Naive thymus-derived CD4-positive, alpha-beta T cell (primary cell): ENCODE measurements at places on chromosomes 4 and X.
A peak's percentile ranks its signal among the peaks of the same experiment; 100 is the strongest.

DNA sequence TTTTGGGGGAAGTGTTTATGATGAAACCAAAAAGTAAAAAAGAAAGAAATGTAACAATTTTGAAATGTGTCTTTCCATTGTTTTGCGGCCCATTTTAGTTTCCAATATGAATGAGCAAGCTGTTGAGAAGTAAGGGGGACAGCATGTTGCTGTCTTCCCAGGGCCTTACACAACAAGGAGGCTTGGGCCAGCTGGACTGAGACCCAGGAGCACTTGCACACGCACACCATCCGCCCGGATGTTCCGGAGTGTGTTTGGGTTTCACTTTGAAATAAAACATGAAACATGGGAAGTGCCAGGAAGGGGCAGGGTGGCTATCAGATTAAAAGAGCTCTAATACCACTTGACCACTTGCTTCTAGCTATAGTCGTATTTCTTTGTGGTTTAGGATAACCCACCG, 144.4 kb downstream of the NHS start:
- DNase-seq: no peak

DNA sequence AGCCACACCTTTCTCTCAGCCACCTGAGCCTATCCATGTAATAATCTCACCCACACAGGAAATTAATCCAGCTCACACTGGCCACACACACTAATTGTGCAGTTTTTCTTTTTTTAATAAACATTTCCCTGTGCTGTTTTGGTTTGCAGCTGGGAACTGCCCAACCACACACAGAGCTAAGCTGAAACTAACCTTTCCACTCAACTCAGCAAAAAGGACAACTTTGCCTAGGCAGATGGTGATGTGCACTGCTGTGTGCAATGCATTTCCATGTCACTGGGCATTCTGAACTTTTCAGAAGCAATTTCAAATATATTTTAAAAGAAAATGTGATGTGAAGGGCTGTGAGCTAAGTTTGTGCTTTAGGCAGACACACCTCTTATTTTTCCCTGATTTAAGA, 70.0 kb upstream of the TLL1 start:
- no peak for DNase-seq

DNA sequence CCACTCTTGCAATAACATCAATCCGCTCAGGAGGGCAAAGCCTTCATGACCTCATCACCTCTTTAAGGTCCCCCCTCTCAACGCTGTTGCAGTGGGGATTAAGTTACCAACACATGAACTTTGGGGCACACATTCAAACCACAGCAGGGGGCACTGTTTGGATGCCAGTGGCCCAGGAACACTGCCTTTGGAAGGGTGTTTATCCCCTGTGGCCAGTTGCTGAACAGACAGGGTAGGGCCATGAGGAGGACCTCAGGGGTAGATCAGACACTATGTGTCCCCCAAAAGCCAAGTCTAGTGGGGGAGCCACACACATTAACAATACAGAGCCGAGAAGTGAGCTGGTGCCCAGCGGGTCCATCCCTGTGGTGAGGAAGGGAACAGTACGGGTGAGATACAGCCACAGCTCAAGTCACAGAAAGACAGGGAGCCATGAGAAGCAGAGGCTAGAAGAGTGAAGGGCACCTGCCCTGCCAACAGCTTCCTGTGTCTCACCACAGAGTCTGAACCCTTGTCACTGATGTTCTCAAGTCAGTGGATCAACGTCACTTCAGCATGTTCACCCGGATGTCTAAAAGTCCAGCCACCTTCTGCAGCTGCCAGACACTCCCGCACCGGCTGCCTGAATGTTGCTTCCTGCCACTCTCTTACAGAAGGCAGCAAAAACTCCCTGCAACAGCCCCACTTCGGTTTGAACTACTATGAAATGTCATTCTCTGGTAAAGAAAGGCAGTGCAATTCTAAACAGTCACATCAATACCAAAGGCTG, 19.9 kb upstream of the MXD4 start:
- DNase-seq: peak; percentile 55

GRCh38 chr4:25884031-25884782, 21.4 kb upstream of the SEL1L3 start:
- DNase-seq: no peak

DNA sequence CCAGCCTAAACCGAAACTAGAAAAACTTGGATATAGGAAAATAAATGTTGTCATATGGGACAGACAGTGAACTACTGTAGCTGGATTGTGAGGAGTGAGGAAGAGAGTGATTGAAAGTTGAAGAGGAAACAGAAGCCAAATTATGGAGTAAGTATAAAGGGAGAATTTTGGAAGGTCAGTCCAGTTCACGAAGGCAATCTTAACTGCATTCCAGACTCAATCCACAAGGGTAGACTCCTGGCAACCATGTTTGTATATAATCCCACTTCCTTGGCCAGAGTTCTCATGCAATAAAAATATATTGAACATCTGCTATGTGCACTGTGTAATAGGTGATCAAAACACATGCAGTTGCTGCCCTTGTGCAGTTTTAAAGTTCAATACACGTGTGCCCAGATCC, 58.6 kb upstream of the CAMK2D start:
- DNase-seq: no peak

DNA sequence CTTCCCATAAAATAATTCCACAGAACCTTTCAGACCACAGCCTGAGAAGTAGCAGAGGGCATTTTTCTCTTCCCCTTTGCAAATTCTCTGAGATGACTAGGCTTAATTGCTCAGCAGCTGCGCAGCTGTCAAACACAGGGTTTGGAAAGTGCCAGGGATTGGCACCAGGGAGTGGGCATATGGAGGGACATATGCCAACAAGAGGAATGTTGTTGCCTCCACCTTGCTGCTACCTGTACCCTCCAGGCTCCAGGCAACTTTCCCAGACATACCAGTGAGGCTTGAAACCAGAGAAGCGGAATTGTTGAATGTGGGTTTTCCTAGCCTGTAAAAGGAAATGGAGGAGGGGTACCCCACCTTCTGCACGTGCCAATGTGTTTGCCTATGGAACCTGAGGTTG, 256.2 kb upstream of the GPR101 start:
- no peak for DNase-seq

- DNase-seq: no peak
These were observed 343.1 kb upstream of the NOCT start for GRCh38 chr4:138672393-138672976.

- DNase-seq: no peak
These were observed 598.1 kb downstream of the MID1IP1 start for GRCh38 chrX:39399387-39399786.

DNA sequence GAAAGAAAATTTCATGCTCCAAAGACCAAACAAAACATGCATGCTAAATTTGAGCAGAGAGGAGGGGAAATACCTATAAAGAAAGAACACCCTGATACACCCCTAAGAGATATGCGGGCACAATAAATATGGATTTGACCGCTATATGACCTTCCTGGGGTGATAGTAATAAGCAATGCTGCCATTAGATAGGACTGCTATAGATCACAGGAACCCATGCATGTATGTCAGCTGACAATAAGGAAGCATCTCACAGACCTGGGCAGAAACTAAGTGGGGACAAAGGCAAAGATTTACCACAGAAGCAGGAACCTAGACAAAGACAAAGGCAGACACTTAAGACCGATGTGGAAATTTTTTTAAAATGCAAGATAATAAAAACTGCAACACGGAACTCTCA, 21.3 kb downstream of the ZNF721 start:
- no peak for DNase-seq
